NCI-H1105 (cell line): ENCODE measurements at places on chromosomes 7 and 10.

DNA sequence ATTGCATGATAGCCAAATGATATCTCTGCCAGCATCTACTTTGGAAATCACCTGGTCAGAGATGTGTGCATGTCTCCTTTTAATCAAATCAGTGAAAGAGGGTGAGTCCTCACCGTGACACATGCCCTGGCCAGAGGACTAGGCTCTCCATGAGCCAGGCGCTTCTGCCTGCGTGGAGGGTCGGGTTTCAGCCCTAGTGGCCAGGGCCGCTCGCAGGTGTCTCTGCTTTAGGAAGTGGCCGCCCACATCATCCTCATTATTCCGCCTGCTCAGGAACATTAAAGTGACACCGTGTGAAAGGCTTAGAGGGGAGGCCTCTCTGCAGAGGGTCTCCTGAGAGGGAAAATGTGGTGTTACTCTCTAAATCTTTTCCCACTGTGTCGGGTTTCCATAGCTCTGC lies 173.6 kb upstream of the PRKCQ start:
- no peak for DNase-seq

GRCh38 chr10:27743012-27743876 lies 2.4 kb downstream of the MKX start:
- DNase-seq, result no peak

GRCh38 chr7:154857728-154858681 lies 144.9 kb downstream of the PAXIP1 start:
- no peak for DNase-seq

- no peak for DNase-seq
These were observed 225.9 kb upstream of the TMEM72 start for GRCh38 chr10:44685220-44685619.
